ENCODE measurements at places on chromosomes 4 and X.
A peak's percentile ranks its signal among the peaks of the same experiment; 100 is the strongest.

DNA sequence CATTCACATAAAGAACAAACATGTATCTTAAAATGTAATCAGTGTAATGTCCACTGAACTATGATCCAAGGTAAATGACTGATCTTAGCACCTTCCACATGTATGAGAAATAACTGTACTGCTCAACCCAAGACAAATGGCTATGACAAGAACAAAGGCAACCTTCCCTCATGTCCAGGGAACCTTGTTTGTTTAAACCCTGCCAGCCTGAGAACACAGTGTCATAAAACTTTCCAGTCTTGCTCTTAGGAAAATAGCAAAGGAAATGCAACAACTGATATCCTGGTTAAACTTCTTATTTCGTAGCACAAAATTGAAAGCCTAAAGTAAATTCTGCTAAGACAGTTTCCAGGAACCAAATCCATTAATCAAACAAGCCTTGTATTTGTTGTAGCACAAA, 494.3 kb downstream of the IL15 start:
- DNase-seq: no peak

GRCh38 chr4:53508446-53508845, 82.8 kb downstream of the LNX1 start:
- DNase-seq: no peak

DNA sequence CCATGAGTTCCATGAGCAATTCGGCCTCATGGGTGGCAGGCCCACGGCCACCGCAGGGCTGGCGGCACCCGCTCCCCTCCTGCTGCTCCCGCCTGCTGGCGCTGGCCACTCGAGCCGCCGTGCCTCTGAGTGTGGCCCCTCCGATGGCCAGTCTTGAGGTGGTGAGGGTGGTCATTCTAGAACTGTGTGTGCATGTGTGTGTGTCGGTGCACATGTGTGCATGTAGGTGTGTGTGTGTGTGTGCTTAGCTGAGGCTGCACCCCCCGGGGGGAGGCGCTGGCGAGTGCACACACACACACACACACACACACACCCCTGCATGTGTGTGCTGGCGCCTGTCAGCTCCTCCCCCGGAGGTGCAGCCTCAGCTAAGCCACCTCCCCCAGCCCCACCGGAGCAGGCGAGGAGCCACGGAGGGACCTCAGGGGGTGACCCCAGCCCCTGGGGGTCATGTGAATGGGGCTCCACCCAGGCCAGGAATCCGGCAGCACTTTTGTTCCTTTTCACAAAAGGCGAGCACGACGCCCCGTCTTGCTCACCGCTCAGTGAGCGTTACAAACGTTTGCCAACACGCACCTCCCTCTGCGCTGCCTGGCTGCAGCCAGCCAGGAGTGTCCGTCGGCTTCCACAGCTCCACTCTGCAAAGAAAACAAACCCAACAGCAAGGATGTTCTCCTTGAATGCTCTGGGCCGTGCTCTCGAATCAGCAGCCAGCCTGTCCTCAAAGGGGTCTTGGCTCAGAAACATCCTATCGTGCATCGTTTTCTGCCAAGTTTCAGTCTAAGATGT, 29.9 kb downstream of the FGFRL1 start:
- no peak for DNase-seq

GRCh38 chr4:24235618-24236017, 345.8 kb upstream of the PPARGC1A start:
- DNase-seq: no peak

- no peak for DNase-seq
Observed at GRCh38 chr4:32196950-32197688, 1477.0 kb downstream of the PCDH7 start.

DNA sequence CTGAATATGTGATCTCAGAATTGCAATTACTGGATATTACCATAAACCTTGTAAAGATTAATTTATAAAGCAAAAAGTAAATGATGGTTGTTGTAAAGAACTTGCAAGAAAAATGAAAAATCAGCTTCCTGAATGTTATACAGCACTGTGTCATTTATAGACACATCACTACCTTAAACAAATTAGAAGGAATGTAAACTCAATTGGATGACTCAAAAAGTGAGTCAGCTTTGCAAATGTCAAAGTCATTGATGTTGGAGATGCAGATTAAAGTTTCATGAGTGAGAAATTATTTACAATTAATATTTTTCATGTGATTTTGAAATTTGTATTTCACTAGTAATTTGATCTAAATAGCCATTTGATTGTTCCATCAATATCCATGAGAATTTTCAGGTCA, 193.2 kb downstream of the RAPGEF2 start:
- DNase-seq: no peak

GRCh38 chr4:102586002-102586643, 85.0 kb downstream of the NFKB1 start:
- no peak for DNase-seq

DNA sequence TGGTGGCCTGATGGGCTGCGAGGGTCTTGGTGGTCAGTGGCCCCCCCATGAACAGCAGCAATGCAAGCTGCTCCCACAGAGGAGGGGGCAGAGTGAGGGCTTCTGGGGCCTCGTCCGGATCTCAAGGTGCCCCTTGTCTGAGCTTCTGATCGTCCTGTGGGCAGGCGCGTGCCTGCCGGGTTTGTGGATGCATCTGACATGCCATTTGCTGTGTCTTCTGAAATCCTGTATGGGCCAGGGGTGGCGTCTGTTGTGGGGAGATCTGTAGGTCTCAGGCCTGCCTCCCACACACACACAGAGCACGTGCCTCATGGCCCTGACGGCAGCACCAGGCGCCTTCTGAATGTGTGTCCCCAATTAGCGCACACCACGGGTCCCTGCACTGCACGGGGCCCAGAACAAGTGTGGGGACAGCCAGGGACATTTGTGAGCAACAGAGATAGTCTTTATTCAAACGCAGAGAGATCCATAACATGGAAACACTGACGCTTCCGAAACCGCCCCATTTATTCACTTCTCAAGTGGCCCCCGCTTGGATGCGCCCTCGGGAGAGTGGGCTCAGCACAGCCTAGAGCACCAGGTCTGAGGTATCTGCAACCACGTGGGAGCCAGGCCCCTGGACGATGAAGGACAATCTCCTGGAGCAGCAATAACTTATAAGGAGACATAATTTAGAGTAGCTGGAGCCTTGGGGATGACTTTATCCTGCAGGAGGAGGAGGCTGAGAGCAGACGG, 5.7 kb downstream of the SPON2 start:
- no peak for DNase-seq

- DNase-seq: no peak
Observed at GRCh38 chr4:165384186-165384585, 5.4 kb downstream of the CPE start.

GRCh38 chrX:50779694-50780093, 34.3 kb downstream of the SHROOM4 start:
- no peak for DNase-seq

GRCh38 chr4:128483041-128483440, 195.4 kb upstream of the PGRMC2 start:
- DNase-seq: no peak

- DNase-seq: no peak
Observed at GRCh38 chrX:130051176-130051845, 59.0 kb downstream of the ELF4 start.

GRCh38 chrX:22159071-22159470, 113.6 kb upstream of the CBLL2 start:
- no peak for DNase-seq

DNA sequence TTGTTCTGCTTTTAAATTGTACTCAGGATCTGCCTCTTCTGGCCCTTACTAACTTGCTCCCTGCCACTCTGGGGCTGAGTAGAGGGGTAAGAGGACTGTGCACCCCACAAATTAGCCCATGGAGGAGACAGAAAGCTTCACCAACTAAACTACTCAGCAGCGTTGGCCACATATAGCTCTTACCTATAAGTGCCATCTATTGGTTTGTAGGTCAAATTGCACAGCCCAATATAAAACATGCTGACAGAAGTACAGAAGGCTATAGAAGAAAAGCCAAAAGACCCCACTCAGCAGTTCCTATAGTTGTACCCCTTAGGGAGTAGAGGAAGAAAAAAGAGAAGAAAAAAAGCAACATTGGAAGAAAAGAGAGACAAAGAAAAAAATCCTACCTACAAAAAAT, 341.2 kb upstream of the FMR1 start:
- no peak for DNase-seq

GRCh38 chrX:10482261-10482660, 138.1 kb downstream of the MID1 start:
- no peak for DNase-seq

DNA sequence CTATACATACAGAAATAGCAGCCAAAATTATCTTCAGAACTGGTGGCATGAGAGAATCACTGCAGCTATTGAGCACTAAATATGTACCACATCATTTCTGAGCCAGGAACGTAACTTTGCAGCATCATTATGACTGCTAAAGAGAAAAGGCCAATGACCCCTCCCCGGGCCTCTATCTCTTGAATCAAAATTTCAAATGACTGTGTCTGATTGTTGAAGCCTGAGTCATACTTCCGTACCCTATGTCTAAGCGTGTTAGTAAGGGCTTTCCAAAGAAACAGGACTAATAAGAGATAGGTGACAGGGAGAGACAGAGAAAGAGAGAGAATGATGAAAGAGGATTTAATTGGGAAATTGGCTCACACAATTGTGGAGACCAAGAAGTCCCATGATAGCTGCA, 445.5 kb upstream of the SPANXN1 start:
- DNase-seq: no peak

DNA sequence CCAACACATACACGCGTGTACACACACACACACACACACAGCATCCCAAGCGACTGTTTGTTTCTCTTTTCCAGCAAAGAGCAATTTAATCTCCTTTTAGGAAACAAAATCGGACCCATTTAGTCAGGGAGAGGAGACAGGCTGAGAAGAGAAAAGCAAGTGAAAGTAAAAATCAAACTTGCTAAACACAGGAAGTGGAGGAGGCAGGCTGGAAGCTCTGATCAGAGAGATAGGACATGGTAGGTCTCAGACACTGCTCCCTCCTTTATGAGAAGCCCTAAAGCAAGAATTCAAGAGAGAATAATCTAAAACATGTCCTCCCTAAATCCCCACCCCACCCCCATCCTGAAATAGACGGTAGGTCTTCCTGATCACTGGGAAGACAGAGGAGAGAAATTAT, 62.3 kb downstream of the GPC3 start:
- no peak for DNase-seq

DNA sequence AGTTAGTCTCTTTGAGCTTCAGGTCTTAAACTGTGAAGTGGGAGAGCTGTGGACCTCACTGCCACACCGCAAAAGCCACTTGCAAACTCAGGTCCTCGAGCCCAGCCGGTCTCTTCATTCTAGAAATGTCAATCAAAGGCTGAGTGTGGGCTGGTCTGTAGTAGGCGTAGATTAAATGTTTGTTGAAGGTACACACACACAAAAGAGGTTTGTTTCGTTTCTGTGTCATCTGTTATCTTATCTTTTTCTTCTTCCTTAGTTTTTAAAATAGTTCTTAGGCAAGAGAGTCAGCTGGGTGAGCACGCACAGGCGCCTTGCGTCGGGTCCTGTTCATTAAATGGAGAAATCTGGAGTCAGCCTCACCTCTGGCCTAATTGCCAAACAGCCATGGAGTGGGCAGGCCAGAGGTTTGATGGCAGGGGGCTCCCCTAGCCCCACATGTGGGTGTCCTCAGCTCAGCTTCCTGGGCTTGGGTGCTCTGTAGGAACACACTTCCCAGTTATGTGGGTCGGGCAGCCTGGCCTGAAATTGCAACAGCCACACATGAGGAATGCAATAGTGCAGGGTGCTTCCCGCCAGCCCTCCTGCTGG, 836 bp upstream of the PSAPL1 start:
- DNase-seq: no peak

DNA sequence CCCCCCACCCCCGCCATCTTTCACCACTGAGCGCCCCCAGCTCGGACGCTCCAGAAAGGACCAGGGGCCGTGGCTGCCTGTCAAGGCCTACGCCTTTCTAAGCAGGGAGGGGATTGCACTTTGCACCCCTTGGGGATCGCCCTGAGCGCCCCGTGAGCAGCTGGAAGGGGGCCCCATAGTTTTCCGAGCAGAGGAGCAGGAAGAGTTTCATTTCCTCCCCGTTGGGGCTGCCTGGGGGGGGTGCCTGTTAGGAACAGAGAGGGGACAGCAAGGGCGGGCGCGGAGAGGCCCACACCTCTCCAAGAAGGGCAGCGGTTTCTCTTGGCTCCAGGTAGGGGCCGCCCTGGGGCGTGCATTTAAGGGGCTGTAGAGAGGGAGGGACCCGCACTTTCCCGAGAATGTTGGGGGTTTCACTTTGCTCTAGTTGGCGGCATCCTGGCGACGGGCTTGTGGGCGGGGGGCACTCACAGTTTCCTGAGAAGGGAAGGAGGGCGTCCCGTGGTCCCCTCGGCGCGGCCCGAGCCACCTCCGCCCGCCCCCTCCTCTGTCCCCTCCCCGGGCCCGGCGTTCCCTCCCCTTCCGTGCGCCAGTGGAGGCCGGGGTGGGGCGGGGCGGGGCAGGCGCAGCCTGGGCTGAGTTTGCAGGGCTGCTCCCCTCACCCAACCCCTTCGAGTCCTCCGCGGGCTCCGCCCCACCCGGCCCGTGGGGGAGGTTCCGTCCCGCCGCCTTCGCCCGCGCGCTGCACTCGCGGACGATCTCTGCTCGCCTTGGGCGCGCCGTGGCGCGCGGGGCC, 82.3 kb upstream of the CD99 start:
- DNase-seq: peak; percentile 92

DNA sequence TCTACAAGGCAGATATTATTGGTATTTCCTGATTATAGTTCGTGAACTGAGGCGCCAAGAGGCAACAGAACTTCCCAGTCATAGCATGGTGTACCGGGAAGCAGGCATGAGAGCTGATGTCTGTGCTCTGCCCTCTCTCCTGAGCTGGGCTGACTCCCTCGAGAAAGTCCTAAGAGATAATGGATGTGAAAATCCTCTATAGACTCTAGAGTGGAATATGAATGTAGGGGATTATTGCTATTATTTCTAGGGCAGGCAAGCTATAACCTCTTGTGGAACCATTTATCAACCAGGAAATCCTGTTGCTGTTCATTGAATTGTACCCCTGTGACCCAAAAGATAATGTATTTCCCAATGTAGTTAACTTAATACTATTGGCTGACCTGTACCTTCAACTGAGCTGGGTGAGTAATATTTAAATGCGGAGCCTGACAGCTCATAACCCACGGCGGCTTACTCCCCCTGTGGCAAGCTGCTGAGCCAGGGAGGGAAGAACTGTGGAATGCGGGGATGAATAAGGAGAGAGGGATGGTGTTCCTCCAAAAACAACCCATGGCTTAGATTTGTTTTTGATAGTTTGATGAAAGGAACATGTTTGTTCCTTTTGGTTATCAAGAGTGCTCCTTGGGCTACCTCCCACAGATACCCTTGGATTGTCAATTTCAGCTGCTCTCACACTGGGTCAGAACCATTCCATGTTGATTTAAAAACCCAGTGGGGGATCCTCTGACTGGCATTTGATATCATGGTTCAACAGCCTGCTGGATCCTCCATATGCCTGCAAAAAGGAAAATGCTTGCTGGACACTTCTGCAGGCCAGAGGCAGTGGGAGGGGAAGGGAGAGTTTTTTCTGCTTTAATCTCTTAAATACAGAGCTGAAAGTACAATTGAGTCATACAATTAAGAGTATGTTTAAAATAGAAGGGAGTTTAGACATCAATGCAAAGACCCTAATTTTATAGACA, 339.0 kb upstream of the BOD1L1 start:
- no peak for DNase-seq
